ENCODE measurements at places on chromosomes 16 and 17. TPM values are rescaled to one million over a fixed set of nuclear protein-coding genes. Genes with fewer than 3 reads are reported as not detected.

The NAGS gene
- total RNA-seq = 0.18 TPM

DNA sequence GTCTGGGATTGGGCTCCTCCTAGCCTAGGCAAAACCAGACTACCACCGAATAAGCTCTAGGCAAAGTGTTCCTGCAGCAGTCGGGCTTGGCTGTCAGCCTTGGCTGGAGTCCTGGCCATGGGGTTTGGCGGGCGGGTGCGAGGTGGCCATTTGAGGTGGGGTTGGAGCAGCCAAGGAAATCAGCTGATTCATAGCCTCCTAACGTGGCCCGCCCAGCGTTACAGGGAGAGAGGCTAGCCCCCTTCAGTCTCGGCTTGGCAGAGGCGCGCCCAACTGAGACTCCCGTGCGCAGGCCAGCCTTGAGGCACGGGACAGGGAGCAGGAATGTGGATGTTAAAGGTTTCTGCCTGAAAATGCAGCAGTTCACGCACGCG lies 1.9 kb downstream of the PMP22 start:
- no peak for DNase-seq

DNA sequence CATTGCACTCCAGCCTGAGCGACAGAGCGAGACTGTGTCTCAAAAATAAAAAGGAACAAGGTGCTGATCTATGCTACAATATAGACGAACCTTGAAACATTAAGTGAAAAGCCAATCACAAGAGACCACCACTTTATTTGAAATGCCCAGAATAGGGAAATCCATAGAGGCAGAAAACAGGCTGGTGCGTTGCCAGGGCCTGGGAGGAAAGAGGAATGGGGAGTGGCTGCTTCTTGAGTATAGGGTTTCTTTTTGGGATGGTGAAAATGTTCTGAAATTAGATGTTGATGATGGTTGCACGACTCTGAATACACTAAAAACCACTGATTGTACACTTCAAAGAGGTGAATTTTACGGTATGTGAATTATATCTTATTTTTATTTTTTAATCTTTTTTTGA lies 20.3 kb upstream of the GLIS2 start:
- DNase-seq = no peak

GRCh38 chr16:2841606-2842339 lies 11.7 kb downstream of the ZG16B start:
- DNase-seq = no peak

DNA sequence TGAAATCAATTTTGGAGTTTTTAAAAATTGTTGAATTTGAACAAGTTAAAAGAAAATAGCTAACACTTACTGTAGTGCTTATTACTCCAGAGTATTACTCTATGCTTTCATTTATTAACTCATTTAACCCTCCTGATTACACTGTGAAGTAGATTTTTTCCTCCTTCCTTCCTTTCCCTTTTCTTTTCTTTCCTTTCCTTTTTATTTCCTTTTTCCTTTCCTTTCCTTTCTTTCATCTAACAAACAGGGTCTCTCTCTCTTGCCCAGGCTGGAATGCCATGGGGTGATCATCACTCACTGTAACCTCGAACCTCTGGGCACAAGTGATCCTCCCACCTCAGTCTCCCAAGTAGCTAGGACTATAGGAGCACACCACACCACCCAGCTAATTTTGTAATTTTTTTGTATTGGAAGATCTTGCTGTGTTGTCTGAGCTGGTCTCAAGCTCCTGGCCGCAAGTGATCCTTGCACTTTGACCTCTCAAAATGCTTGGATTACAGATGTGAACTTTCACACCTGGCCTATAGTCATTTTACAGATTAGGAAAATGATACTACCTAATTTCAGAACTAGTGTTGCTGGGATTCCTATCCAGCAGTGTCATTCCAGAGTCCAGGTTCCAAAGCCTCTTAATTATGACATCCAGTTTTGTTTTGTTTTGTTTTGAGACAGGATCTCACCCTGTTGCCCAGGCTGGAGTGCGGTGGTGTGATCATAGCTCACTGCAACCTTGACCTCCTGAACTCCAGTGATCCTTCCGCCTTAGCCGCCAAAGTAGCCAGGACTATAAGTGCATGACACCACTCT lies 59.9 kb downstream of the TAOK1 start:
- DNase-seq = no peak

The WSB1 gene
- 211 TPM for total RNA-seq

- no peak for DNase-seq
Measured at GRCh38 chr17:62581764-62582163, 45.7 kb upstream of the MRC2 start.

DNA sequence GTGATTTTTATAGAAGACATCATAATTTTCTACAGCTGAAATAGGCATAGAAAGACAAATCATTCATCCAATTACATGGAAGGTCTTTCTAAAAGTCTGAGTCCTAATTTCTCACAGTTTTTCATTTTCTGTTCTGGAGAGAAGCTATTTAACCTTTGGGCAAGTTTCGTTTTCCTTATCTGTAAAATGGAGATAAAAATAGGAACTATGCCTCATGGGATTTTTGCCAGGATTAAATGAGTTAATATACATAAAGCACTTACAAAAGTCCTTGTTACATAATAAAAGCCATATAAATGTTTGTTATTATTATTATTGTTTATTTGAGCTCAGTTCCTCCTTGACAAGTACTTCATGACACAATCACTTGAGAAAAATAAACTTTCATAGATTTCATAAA lies 121.4 kb downstream of the SKAP1 start:
- no peak for DNase-seq

DNA sequence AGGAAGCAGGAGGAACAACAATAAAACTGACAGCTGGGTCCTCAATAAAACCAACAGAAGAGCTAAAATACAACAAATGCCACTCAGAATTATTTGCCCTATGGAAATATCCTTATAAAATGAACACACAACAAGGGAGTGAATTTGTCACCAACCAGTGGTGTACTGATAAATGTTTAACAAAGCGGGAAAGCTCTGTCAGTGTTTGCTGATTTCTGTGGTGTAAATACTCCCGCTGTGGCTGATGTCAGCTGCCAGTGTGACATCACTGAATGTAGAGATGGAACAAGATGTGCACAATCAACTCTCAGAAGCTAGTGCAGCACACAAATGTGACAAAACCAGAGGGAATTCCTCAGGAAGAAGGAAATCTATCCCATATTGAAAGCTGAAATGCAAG lies 51.9 kb downstream of the CDYL2 start:
- DNase-seq = no peak

GRCh38 chr16:65409510-65409909 lies 287.6 kb upstream of the CDH11 start:
- DNase-seq = no peak

GRCh38 chr17:1119924-1120323 lies 59.9 kb downstream of the ABR start:
- no peak for DNase-seq

The SCGB1C2 gene
- not detected for total RNA-seq

- no peak for DNase-seq
Measured at GRCh38 chr16:55263271-55264250, 60.4 kb upstream of the IRX6 start.

The MLST8 gene
- 52.2 TPM for total RNA-seq

The MT1F gene
- 7.5 TPM for total RNA-seq

DNA sequence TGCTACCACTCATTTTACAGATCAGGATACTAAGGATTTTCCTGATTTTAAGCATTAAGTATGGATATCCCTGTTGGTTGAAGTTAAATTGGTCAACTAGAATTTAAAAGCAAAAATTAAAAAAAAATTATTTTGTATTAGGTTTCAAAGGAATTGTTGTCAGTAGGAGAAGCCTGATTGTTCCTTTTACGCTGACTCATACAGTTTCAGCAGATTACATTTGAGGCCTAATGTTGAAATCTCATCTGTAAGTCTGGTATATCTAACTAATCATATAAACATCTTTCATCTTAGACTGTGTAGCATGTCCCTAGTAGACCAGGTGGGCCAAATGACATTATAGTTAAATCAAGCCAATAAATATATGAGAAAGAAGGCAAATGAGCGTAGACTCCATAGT lies 83.5 kb downstream of the FTO start:
- DNase-seq = no peak

- peak; percentile 46 for DNase-seq
Measured at GRCh38 chr17:36599546-36600250, 1.7 kb upstream of the MRM1 start.

DNA sequence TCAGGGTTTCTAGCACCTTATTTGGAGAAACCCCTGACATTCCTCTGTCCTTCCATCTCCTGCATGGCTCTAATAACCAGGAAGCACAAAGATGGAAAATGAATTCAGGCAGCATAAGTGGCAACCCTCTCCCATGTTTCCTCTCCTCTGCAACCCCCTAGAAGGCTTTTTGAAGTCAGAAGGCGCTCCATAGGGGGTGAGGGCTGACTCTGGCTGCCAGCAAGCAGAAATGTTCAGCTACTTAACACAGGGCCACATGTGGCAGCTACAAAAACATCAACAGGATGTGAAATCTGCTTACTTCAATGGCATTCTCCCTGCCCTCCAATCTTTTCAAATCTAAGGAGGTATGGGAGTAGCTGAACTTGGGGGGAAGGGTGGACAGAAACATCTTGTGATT lies 55.2 kb upstream of the IRX5 start:
- no peak for DNase-seq

The ORAI3 gene
- total RNA-seq = 7.3 TPM

The RUSF1 gene
- 35.6 TPM for total RNA-seq

The CACNG5 gene
- total RNA-seq = not detected

- no peak for DNase-seq
Measured at GRCh38 chr17:17963066-17963465, 9.1 kb downstream of the TOM1L2 start.
